ENCODE measurements at places on chromosomes 11 and 22. TPM values are rescaled to one million over a fixed set of nuclear protein-coding genes. Genes with fewer than 3 reads are reported as not detected.

TECTA gene
- not detected for total RNA-seq

GRCh38 chr22:44168206-44168605 is 12.5 kb upstream of the PARVG start:
- DNase-seq, result no peak

DNA sequence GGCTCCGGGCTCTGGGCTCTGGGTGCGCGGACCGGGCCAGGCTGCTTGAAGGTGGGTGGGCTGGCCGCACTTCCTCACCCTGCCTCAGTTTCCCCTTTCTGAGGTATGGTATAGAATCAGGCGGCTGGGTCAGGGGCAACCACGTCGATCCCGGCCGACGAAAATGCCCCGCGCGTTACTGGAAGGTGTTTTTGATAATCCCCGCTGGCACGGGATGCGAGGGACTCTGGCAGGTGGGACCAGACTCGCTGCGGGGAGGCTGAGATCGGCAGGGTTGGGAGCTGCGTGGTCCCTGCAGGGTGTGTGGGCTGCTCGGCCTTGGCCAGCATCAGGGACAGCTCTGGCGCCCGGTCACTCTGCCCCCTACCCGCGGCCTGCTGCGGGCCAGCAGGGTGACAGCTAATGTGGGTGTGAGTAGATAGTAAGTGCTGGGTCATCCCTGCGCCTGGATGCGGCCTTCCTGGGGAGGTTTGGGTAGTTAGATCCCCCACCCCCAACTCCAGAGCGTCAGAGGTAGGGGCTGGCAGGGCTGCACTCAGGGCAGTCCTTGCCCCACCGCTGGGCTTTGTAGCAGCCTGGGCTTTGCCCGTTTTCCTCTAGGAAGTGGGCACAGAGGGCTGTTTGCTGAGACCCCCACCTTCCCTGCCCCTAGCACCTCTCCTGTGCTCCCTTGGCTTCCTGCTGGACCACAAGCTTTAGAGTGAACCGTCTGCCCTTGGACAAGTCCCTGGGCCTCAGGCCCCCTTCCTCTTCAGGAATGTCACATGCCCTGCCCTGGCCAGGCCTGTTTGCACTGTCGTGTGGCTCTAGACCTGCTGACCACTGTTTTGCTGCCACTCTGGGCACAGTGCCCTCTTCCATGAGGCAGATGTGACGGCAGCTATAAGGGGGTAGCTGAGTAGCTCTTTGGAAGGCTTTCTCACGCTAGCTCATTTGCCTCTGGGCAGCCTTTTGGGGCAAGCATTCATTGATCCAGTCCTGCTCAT is 579 bp downstream of the TANGO2 start:
- peak; percentile 73 for DNase-seq

DNA sequence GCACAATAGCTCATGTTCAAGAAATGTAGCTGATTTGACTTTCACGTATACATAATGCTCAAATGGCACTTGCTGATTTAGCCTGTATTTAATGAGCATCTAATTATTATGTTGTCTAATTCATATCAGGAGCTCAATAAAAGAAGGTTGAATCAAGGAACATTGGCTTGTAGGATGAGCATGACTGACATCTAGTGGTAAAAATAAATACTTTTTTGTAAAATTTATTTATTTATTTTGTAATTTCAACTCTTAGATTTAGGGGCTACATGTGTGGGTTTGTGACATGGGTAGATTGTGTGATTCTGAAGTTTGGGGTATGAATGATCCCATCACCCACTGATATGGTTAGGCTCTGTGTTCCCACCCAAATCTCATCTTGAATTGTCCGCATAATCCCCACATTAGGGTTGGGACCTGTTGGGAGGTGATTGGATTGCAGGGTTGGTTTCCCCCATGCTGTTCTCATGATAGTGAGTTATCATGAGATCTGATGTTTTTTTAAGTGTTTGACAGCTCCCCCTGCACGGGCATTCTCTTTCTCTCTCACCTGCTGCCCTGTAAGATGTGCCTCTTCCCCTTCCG is 1.7 kb upstream of the OR52E5 start:
- peak; percentile 33 for DNase-seq

DNA sequence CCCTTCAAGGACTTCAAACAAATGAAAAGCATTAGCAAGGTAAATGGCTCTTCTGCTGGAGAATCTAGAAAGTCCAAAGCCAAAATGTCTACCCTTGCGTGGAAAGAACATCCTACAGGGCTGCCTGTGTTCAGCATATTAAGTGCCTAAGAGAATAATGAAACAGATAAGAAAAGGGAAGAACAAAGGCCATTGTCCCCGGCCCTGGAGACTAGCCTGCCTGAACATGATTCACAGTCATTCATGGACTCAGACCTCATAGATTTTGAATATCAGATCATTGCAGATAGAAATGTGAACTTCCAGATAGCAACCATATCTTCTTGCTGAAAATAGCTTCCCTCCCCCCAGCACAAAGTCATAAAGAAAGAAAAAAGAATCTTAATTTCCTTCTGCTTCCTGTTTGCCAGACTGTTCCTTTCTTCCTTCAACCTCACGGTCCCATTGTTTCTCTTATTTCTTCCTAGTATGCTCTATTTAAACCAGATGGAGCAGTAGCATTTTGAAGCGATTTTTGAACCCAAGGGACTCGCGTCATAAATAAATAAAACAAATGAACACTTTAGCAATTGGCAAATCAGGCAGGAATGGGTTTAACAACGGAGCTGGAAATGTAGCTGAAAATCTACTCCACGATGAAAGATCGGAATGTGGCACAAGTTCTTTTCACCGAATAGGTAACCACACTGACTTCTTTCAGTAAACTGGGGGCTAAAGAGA is 408.2 kb upstream of the CCDC90B start:
- no peak for DNase-seq

GRCh38 chr22:35148866-35149548 is 83.0 kb downstream of the ISX start:
- no peak for DNase-seq

SF1 gene
- total RNA-seq, result 251 TPM

SHISAL1 gene
- total RNA-seq, result not detected

FAM180B gene
- not detected for total RNA-seq

LGALS1 gene
- total RNA-seq, result 15.3 TPM

LDLRAD3 gene
- 1.1 TPM for total RNA-seq

- no peak for DNase-seq
Measured at GRCh38 chr11:8947230-8947943, 4.6 kb upstream of the ASCL3 start.

DNA sequence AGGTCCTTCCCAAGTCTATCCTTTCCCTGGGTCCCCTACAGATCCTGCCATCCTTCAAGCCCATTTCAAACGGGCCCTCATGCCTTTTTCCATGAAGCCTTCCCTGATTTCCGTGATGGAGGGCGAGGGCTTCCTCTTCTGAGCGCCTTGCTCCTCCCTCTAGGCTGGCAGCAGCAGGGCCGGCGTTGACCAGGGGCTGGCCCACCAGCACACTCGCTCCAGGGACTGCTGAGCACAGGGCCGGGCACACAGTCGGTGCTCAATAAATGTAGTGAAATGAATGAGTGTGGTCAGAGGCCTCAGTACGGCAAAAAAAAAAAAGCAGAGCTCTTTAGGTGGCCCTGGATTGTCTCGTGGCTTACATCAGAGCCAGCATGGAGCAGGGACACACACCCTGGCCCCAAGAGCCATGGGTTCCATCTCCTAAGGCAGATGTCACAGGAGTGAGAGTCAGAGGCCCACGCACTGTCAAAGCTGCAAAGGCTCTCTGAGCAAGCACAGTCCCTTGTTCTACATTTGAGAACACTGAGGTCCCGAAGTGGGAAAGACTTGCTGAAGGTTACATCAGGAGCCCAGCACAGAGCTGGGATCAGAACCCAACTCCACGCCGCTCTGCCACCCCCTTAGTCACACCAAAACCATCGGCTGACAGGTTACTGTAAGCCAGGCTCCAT is 3.1 kb downstream of the IL2RB start:
- no peak for DNase-seq

DNA sequence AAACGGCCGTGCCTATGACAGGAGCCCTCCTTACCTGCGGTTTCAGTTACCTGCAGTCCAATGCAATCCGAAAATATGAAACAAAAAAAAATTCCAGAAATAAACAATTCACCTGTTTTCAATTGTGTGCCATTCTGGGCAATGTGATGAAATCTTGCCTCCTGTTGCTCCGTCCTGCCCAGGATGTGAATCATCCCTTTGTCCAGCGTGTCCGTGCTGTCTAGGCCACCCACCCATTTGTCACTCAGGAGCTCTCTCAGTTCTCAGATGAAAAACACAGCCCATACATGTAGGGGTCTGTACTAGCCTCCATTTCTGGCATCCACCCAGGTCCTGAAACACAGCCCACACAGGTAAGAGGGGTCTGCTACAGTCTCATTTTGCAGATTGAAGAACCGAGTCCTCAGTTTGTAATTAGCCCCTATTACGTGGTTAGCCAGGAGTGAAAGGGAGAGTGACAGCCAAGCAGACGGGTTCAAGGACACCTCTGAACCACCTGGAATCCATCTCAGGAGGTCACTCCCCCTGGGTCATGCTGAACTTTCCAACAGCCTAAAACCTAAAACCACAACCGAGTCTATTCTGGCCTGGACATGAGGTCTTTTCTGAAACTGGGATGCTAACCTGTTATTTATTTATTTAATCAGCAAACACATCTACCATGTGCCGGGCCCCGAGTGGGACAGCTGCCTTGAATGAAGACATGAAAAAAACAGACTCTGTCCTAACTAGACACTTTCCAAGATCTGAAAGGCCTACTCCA is 317.2 kb downstream of the SHANK2 start:
- no peak for DNase-seq

FADS2 gene
- total RNA-seq, result not detected

DNA sequence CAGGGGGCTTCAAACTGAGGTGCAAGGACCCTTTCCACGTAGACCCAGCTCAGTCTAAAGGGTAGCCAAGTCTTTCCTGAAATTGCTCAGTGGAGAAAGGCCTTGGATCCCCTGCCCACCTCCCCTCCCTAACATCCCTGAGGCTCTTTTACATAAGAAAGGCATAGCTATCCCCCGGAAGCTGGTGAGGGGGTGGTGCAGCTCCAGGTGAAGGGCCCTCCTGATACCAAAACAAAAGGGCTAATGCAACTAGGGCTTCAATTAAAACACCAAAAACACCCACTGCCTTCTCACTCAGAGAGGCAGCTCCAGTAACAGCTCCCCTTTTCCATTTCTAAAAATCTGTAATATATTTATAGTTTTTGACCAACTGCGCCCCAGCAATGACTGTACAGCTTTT is 5.8 kb downstream of the SHANK2 start:
- no peak for DNase-seq

- DNase-seq, result no peak
Measured at GRCh38 chr11:127000291-127000968, at the start of gene KIRREL3. Gene KIRREL3, minus strand, starts transcription at chr11:127000770.

GRCh38 chr11:134040386-134041302 is 28.2 kb upstream of the JAM3 start:
- DNase-seq, result no peak

DNA sequence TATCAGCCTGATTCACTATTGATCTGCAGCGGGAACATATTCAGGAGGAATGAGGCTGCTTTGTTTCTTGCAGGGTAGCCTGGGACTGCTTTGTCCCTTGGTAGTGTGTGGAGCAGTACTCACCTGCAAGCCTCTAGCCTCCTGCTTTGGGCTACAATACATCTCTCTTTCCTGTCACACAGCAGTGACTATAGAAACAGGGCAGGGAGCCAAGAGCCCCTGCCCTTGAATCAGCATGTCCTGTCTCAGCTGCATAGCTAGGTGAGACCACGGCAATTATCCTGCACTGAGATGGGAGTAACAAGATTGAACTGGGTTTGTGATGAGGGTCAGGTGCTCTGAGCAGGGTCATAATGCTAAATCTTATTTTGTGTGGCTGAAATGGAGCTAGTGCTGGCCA is 191.9 kb downstream of the NELL1 start:
- DNase-seq, result no peak

GRCh38 chr11:45144126-45145082 is 2.0 kb upstream of the PRDM11 start:
- no peak for DNase-seq

DNA sequence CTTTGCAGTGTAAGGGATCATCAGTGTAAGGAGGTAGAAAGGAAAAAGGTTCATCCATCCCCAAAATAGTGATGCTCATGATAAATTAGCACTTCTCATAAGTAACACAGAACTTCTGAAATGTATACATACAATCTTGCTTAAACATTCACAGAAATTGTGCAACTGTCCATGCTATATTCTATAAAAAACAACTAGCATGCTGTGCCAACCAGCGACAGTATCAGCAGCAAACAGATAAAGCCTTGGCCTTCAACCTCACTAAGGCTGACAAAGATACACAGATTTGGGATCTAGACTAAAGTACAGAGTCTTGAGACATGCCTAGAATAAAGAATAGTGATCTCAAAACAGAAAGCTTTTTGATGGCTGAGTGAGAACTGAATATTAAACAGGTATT is 74.1 kb upstream of the CHRM4 start:
- no peak for DNase-seq

DNA sequence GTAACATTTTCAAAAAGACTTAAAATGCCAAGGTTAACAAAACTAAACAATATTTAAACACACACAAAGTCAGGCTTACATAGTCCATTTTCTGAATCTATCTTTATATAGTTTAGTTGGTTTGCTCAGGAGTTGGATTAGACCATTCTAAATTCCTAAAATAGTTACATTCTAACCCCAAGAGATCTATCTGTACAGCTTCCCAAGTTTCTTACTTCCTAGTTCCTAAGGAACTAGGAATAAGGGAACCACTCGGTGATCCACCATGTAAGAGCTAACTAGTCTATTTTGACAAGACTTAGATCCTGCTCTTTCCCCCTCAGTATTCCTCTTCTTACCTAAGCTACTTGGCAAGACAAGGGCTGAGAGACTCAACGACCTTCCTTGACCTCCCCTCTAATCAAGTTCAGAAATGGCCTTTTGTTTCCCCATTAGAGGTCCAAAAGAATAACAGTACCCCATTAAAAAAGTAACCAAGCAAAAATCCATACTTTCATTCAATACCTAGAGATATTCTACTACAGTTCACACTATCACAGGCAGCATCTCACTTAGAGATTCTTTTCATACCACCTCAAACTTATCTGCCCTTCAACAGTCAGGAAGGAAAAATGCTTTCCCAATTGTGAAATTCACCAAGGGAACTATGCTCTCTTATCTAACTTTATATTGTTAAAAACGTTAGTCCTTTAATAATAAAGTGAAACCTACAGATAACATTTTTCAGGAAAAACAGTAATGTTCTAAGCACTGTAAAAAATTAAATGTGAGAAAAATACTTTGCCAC is 253.1 kb downstream of the TTC28 start:
- DNase-seq, result no peak

TMEM191C gene
- total RNA-seq, result 4.5 TPM

DNA sequence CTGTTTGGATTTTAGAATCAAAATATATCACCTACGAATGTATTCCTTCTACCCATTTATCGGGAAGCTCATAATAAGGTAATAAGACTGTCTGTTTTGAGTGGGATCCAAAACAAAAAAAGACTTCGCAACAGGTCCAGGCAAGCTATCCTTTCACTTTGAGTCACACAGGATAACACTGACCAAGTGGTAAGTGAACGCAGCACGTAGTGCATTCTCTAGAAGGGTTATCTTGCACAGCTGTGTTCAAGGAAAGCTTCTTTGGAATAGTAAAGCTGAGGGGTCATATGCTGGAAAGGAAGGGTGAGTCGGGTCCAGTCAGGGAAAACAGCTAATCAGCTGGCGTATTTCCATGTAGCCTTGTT is 22.3 kb upstream of the NRGN start:
- no peak for DNase-seq

- DNase-seq, result no peak
Measured at GRCh38 chr11:128906185-128907050, 15.3 kb downstream of the KCNJ5 start.

BMAL1 gene
- 11.8 TPM for total RNA-seq

All from HT-29 (cell line).